ENCODE measurements at places on chromosomes 2 and 18.

GRCh38 chr2:236874866-236875481 is 210.7 kb upstream of the COPS8 start:
- DNase-seq = no peak

- no peak for DNase-seq
These were observed 56.1 kb downstream of the SETBP1 start for GRCh38 chr18:44736664-44737380.

GRCh38 chr18:28588884-28589549 is 412.1 kb upstream of the CDH2 start:
- DNase-seq = peak; percentile 7

- DNase-seq = peak; percentile 5
These were observed 21.9 kb upstream of the EXOC6B start for GRCh38 chr2:72847534-72848315.

DNA sequence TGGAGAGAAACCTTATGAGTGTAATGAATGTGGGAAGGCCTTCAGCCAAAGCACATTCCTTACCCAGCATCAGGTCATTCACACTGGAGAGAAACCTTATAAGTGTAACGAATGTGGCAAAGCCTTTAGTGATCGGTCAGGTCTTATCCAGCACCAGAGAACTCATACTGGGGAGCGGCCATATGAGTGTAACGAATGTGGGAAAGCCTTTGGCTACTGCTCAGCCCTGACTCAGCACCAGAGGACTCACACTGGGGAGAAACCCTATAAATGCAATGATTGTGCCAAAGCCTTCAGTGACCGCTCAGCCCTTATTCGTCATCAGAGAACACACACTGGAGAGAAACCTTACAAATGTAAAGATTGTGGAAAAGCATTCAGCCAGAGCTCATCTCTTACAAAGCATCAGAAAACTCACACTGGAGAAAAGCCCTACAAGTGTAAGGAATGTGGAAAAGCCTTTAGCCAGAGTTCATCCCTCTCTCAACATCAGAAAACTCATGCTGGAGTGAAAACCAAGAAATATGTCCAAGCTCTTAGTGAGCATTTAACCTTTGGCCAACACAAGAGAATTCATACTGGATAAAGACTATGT is 7.8 kb downstream of the ZNF892 start:
- DNase-seq = no peak

DNA sequence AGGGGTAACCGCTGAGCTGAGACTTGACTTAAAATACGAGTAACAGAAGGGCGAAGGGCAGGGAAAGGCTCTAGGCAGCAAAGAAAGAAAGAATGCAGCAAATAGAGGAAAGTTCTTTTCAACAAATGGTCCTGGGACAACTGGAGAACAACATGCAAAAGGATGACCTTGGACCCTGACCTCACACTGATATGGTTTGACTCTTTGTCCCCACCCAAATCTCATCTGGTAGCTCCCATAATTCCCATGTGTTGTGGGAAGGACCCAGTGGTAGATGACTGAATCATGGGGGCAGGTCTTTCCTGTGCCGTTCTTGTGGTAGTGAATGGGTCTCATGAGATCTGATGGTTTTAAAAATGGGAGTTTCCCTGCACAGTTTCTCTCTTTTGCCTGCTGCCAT is 33.9 kb downstream of the ST3GAL5 start:
- no peak for DNase-seq

DNA sequence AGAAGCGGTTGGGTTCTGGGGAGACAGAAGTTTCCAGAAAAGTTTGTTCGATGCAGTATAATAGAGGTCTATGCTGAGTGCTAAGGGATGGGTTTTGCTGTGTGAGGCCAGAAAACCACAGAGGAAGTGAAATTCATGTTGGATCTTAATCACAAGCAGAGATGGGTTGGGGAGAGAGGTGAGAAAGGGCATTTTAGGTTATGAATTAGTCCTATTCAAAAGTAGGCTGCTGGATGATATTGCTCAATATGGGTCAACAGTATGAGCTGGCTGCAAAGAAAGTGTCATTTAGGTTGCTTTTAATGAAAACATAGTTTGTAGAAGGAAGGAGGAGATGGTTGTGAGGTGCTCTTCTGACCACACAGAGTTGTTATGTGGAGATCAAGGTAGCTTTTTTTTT is 118.8 kb upstream of the LHCGR start:
- no peak for DNase-seq

GRCh38 chr2:202196727-202197126 is 41.7 kb downstream of the SUMO1 start:
- DNase-seq = no peak

DNA sequence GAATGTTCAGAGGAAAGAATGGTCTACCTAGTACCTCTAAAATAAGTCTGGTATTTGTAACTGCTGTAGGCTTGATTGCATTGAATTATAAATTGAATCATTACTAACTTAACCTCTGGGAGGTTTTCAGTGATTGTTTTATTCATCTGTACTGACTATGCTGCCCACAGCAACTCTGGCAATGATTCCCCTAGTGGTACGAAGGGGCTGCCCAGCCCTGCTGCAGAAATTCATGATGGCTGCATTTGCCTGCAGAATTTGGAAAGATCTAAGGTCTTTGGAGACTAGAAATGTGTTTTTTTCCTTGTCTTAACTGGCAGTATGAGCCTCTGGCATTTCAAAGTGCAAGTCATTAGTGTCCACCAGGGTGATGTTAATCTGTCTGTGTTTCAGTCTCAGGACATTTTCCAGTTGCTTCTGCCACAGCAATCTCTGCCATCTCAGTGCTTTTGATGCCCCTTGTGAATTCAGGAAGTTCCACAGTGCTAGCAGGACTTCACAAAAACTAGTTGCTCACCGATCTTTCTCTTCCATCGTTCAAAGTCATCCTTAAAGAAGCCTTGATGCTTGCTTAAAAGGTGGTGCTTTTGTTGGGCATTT is 13.4 kb upstream of the LRPPRC start:
- no peak for DNase-seq

DNA sequence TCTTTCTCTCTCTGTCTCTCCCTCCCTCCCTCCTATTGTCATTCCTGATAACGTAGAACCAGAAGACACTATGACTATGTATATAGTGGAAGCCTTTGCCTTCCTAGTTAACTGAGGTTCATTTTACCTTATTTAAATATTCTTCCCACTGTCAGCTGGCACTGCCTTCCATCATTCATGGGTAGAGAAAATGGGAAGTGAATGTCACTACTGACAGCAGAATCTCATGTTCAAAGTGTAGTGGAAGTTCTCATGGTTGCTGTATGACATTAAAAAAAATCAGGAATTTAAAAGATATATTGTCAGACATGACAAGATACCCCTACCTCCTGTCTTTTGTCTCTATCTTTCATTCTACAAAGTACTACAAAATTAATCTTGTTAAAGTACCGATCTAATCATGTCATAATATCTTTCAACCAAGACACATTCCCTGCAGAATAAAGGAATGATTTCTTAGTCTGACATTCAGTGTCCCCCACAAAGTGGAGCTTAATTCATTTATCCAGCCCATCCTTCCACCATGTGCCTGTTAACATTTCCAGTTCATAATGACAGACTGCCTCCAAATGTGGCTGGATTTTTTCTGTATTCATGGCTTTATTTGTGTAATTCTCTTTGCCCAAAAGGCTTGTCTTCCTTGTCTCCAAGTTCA is 250.1 kb upstream of the CDH20 start:
- DNase-seq = no peak

DNA sequence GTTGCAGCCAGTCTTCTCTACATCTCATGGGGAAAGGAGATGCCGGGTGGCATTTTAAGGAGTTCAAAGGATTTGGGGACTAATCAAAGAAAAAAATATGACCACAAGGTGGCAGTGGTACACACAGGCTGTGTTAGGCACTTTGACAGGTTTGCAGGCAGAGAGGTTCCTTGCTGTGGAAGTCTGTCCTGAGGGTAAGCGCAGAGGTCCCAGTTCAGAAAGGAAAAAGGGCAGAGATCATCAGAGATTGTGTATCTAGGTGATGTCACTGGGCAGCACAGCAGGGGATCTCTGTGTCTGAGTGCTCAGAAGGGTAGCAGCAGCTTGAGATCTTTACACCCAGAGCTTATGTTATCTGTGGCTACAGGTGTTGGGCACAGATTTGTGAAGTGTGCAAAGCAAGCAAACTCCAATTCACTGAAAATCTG is 231.4 kb downstream of the LRRTM1 start:
- peak; percentile 74 for DNase-seq

- no peak for DNase-seq
These were observed 727.0 kb upstream of the PIK3C3 start for GRCh38 chr18:41227993-41228392.

- peak; percentile 94 for DNase-seq
These were observed 133.5 kb downstream of the FAM124B start for GRCh38 chr2:224268441-224268840.

DNA sequence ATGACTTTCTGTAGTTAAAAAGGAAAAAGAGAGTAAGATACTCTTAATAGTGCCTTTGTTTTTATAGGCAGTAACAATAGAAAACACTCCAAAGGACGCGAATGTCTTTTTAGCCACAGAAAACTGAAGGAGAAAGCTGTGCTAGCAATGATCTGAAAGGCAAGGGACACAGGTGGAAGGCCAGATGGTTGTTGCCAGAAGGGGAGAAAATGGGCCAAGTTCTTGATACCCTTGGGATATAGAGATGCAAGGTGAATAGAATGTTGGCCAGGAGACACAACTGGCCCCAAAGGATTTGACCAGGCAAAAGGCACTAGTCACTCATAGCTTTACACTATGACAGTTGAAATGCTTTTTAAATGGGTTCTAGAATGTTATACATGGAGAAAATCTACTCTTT is 180.0 kb downstream of the NRXN1 start:
- DNase-seq = no peak

DNA sequence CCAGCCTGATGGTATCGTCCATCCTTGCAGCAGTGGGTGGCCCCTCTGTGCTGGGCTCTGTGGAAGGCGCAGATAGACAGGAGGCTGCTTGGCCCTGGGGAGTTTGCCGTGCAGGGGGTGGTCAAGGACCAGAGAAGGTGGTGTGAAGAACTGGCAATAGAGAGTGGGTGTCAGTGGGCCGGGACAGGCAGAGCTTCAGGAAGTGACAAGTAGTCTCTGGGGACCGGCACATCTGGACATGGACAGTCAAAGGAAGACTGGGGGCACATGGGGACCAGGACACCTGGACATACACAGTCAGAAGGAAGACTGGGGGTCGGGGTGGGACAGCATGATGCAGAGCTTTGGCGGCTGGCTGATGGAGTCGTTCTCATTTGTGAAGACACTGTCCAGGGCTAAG is 335.9 kb downstream of the AGAP1 start:
- DNase-seq = no peak

Data from fibroblast of mammary gland (primary cell).